ENCODE measurements at places on chromosomes 1 and 21.
A peak's percentile ranks its signal among the peaks of the same experiment; 100 is the strongest.

GRCh38 chr1:33234588-33234990 lies 21.7 kb upstream of the ZNF362 start:
- DNase-seq: no peak

GRCh38 chr1:60421965-60422364 lies 348.4 kb upstream of the C1orf87 start:
- no peak for DNase-seq

GRCh38 chr1:13513063-13513894 lies 524 bp downstream of the LRRC38 start:
- no peak for DNase-seq

DNA sequence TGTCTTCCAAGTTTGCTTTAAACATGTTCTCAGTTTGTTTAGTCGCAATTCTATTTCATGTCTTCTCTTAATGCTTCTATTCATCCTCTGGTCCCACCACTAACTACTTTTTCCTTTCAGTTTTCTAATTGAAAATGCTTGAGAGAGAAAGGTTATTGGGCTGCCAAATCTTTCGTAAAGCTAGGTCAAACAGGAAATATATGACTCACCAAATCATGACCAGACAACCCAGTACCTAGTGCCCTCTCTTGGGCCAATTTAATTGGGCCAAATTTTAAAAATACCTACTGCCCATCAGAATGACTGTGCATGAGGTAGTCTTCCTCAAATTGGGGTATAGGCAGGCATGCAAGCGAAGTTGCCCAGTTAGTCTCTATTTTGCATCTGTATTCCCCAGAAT lies 295.4 kb upstream of the PBX1 start:
- DNase-seq: no peak

GRCh38 chr1:58568271-58568860 lies 8.7 kb downstream of the TACSTD2 start:
- no peak for DNase-seq

DNA sequence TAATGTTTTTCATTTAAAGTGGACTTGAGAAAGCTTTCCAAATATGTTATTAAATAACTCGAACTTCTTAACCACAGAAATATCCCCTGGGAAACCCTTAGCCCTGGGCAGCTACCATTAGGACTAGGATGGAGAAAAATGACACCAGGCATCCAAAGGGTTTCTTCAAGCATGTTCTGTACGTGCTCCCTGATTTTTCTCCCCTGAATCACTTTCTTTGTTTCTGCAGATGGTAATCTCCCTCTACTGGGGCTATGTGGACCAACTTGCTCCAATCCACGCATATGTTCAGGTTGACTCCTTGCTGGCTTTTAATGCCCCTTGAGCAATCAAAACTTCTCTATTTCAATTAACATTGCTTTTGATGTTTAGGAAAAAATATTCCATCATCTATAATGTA lies 312.7 kb upstream of the C1orf87 start:
- no peak for DNase-seq

GRCh38 chr21:45380566-45380965 lies 24.4 kb upstream of the COL18A1 start:
- no peak for DNase-seq

DNA sequence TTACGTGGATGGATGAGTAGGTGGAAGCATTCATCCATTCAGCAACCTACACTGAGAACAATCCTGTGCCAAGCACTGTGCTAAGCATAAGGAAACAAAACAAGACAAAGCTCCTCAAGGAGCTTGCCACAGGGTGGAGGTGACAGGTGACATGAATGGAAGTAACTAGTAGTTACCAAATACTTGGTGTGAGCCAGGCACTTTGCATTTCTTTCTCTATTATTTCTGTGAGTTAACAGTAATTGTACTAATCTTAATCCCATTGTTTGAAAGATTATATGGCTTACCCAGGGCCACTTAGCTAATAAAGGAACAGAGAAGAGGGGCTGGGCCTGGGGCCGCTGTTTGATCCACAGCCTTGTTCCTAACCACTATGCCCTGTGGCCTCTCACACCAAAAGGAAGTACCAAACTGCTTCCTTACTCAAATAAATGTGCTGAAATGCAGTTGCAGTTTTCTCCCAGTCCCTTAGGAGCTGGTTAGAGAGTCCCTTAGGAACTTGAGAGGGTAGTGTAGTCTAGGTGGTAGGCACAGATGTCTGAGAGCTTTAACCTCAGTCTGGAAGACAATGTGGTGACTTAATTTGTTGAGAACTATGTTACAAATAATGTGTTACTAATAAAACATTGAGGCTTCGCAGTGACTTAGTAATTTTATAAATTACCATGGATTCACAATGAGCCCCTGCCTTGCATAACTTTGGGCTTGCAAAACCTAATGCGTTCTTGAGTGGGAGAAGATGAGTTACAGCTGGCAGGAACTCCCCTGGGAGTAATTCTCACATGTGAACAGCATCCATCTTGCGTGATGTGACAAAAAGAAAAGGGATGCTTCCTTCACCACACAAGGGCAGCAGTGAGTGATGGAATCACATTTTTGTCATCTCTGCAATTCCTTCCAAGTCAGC lies 69.8 kb downstream of the MPZL1 start:
- DNase-seq: peak; percentile 73

DNA sequence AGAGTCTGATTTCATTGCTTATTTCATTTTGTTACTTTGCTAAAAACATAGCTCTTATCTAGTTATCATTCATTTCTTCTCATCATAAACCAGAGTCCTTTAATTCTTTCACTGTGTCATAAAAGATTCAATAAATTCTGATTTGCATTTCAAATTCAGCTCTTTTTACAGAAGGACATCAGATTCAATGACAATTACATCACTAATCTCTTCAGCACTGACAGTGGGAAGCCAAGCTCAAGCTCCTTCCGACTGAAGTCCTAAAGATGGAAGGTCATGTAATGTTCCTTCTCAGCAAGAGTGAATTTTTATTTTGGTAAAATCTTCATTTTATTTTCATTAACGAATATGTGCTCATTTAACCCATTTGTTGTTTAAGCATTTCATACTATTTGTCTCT lies 530.7 kb upstream of the ADGRL2 start:
- no peak for DNase-seq

GRCh38 chr21:46081862-46082712 lies 15.8 kb upstream of the COL6A2 start:
- no peak for DNase-seq

GRCh38 chr1:206828765-206829164 lies 36.7 kb upstream of the IL20 start:
- DNase-seq: no peak

DNA sequence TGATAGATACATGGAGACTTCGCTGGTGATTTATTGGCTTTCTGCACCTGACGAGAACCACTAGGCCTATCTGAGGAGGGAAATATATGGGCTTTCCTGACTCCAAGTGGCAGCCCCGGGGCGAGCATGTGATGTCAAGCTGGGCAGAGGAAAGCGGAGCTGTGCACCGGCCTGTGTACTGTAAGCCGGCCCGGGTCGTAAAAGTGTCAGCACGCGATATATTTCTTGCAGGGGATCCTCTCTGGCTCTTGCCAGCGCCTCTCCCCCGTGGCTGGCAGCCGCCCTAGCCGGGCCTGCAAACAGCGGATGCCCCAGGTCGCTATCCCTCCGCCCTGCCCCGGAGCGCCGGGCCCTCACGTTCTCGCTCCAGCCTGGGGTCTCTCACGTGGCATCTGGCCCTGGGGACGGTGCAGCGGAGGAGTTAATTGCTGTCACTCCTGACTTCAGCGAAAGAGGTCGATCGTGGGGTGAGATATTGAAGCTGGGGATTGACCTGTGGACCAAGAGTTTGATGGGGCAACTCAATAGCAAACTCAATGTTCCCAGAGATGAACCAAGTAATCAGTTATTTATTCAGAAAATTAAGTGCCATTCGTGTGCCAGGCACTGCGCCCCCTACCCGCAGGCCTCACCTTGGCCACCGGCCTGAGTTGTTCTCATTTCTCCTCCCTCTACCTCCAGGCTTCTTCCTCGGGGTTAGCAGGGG lies 41.0 kb upstream of the HAO2 start:
- DNase-seq: peak; percentile 39

- peak; percentile 65 for DNase-seq
These were observed 109.4 kb downstream of the NAV1 start for GRCh38 chr1:201648066-201648906.

GRCh38 chr21:46100020-46100419 lies 2.1 kb downstream of the COL6A2 start:
- DNase-seq: no peak

DNA sequence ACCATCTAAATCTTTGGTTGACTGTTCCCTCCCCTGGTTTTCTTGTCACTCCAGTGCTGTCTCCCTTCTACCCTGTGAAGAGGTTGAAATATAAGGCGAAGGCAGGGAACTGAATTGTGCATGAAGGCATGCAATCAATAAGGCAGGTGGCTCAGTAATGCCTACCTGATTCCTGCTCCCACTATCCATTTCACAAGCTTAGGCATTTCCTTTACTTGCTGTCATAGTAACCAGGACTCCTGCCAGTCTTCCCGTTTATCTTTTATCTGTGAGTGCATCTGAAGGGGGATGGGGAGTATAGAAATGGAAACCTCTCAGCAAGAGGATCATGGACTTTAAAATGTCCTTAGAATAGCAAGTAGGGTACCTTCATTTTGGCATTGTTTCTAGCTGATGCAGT lies 40.5 kb downstream of the MRPS6 start:
- DNase-seq: no peak

- DNase-seq: no peak
These were observed 149.8 kb downstream of the NCAM2 start for GRCh38 chr21:21148009-21148408.

GRCh38 chr1:209769971-209770370 lies 14.1 kb downstream of the TRAF3IP3 start:
- DNase-seq: no peak

Data from ACHN (cell line).